ENCODE measurements at places on chromosomes 6 and 20.

DNA sequence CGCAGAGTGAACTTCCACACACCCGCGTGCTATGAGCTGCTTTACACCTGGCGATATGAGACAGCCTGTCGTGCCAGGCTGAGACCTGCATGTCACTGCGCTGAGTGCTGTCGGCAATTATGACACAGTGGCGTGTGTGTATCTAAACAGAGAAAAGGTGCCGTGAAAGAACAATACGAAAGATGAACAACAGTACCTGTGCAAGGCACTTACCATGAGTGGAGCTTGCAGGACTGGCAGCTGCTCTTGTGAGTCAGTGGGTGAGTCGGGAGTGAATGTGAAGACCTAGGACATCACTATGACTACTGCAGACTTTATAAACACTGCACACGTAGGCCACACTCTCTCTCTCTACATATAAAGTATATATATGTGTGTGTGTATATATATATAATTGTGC lies 68.5 kb upstream of the DUSP22 start:
- peak; percentile 33 for DNase-seq

GRCh38 chr6:68238097-68238601 lies 396.9 kb upstream of the ADGRB3 start:
- no peak for DNase-seq

DNA sequence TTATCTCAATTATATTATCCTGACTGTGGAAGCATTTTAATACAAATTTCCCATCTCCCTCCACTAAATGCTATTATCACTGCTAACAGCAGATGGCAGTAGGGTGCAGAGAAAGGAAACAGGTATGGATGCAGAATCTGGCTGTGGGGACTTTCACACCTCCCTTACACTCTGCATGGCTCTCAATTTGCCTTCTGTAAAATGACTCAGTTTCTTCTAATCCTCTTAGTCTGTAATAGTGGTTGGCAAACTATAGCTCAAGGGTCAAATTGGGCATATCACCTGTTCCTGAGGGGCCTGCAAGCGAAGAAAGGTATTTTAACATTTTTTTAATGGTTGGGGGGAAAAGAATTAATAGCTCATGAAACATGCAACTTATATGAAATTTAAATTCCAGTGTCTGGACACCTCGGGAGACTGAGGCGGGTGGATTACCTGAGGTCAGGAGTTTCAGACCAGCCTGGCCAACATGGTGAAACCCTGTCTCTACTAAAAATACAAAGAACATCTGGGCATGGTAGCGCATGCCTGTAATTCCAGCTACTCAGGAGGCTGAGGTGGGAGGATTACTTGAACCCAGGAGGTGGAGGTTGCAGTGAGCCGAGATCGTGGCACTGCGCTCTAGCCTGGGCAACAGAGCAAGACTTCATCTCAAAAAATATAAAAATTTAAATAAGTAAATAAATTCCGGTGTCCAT lies 83.5 kb downstream of the ZMYND8 start:
- peak; percentile 77 for DNase-seq

DNA sequence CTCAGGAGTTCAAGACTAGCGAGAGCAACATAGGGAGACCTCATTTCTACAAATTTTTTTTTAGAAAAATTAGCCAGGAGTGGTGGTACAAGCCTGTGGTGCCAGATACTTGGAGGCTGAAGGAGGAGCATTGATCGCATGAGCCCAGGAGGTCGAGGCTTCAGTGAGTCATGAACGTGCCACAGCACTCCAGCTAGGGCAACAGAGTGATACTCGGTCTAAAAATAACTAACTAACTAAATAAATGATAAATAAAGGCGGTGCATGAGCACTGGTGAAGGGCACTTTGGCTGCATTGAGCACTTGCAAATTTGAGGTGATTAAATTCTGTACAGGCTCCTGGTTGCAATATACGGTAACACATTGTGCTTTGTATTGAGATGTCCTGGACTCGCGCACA lies 13.5 kb downstream of the HLA-A start:
- no peak for DNase-seq

DNA sequence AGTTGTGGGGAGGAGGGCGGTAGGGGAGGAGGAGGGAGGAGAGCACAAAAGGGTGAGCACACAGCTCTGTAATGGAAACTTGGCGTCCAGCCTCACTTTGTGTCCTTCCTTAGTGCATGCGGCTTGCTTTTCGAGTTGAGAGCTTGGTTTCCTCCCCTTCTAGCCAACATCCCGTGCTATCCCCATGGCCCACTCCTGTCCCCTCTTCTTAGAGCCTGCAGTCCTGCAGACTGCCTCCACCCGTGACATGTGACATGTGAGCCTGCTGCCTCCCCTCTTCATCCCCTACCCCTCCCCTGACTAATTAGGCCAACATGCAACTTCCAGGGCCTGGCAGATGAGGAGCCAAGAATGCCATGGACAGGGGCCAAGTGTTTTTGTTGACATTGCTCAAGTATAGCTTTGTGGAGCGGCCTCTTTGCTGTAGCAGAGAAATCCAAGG lies 63.2 kb downstream of the SLC24A3 start:
- DNase-seq, result no peak

DNA sequence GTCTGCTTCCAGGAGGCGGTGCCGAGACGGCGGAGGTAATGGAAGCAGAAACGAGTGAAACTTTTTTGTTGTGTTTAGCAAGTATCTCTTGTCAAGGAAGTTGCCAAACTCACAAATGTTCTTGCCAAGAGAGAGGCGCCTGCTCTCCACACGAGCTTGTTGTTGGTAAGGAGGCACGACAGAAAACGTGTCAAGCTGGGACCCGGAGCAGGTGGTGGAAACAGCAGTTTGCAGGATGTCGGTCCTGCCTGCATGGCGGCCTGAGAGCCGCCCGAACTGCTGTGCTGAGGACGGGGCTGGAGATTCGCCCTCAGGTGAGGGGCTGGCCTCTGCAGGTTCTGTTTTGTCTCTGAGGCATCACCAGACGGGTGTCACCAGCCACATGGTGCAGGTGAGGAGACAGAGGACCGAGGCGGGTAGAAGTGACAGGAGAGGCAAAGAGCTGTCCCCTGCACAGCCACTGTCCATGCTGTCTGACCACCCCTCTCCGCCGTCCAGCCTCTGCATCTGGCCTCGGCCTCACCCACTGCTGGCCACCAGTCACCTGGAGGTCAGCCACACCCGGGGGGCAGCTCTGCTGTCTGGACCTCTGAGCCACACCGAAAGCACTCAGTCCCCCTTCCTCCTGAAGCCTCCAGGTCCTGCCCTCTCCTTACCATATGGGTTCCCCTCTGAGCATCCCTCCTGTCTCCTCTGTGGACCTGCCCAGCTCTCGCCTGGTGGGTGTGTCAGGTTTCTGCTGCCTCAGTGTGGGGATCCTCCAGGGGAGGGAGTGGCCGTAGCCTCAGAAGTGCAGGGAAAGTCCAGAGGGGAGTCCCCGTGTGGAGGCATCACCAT lies 261.5 kb downstream of the TAF4 start:
- DNase-seq, result no peak

- no peak for DNase-seq
Measured at GRCh38 chr20:32368925-32369324, 10.8 kb downstream of the ASXL1 start.

DNA sequence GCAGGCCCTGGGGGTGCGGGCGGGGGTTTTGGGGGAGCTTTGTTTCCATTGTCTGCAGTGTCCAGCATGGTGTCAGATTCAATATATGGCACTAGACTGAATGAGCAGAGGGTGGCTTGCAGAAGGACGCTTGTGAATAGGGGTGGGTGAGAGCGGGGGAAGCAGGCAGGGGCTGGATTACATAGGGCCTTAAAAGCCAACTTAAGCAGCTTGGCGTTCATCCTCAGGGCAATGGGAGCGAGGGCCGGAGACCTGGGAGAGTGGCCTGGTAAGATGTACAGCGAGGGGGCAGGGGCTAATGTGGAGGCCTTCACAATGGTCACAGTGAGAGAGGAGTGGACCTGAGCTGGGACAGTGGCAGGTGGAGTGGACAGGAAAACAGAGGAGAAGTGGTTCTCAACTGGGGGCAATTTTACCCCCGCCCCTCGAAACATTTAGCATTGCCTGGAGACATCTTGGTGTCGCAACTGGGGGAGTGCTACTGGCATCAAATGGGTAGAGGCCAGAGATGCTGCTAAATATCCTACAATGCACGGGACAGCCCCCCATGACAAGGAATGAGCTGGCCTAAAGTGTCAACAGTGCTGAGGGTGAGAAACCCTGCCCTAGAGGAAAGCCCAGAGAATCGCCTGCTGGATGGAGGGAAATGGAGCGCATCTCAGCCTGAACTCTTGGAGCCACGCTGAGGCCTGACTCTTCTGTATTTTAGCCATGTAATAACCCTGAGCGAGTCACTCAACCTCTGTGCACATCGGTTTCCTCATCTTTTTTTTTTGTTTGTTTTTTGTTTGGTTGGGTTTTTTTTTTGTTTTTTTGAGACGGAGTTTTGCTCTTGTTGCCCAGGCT lies 15.1 kb upstream of the BAK1 start:
- DNase-seq, result no peak

GRCh38 chr6:105326833-105327770 lies 75.8 kb downstream of the PREP start:
- no peak for DNase-seq

- no peak for DNase-seq
Measured at GRCh38 chr20:24648919-24649318, 179.5 kb downstream of the SYNDIG1 start.

- peak; percentile 4 for DNase-seq
Measured at GRCh38 chr6:149716181-149716963, 1.5 kb downstream of the LATS1 start.

- no peak for DNase-seq
Measured at GRCh38 chr20:19583532-19584175, 174.4 kb upstream of the RIN2 start.

- DNase-seq, result no peak
Measured at GRCh38 chr20:59697068-59697467, 92.7 kb downstream of the PHACTR3 start.

- no peak for DNase-seq
Measured at GRCh38 chr20:48609491-48609978, 218.3 kb downstream of the PREX1 start.

GRCh38 chr6:104413767-104414166 lies 446.0 kb downstream of the HACE1 start:
- DNase-seq, result no peak

DNA sequence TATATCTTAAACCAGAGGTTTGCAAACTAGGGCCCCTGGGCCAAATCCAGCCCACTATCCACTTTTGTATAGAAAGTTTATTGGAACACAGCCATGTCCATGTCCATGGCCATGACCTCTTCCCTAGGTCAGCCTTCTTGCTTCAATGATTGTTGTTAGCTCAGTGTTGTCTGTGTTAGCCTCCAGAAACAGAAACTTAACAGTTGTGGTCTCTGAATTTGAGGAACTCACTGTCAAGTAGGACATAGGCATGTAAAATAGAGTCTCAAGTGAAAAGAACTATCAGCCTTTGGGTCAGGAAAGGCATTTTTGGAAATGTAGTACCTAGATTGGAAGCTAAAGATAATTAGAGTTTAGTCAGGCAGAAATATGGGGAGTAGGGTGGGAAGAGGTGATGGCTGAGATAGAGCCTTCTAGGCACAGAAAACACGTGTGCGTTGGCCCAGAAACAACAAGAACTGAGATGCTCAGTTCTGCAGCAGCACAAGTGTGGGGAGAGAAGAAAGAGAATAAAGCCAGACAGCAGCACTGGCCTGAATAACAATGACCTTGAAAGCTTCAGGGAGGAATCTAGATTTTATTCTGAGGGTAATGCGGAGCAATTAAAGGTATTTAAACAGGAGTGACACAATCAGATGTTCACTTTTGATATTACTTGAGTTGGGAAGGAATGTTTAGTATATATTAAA lies 87.0 kb upstream of the OLIG3 start:
- DNase-seq, result no peak

DNA sequence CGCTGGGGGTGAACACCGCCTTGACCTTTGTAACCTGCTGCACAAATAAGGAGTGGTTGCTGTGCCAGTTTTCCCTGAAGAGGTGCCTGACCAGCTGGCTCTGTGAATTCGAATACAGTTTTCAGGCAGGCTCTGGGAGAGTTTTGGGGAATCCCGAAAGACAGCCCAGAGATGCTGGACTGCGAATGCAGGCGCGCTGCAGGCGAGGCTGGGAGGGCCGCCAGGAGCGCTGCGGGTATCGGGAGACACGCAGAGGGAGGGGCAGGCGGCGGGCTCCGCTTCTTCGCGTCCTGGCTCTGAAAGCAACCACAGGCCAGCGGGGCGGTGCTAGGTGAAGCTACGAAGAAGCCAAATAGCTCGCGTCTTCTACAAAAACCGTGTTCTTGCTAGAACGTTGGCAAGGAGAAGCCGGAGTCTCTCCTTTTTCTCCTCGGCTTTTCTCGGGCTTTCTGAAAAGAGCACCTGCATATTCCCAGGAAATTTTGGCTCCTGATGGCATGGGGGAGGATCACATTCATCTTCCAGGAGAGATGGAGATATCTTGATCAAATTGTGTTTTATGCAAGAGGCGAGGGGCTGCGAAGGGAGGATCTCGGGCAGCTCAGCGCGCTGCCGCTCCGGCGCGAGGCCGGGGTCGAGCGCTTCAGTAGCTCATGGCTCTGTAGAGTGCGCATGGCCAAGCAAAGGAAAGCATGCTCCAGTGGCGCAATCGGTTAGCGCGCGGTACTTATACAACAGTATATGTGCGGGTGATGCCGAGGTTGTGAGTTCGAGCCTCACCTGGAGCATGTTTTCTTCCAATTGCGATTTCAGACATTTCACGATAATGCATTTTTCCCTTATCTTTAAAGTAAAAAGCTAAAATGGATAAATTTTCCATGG lies 158.1 kb upstream of the ZNF184 start:
- DNase-seq, result no peak

Data from CD4-positive, alpha-beta T cell treated with Interleukin-15 for 4 hours (primary cell).